ENCODE measurements at places on chromosomes 6 and 20.
A peak's percentile ranks its signal among the peaks of the same experiment; 100 is the strongest.

- DNase-seq, result no peak
Observed at GRCh38 chr6:6968731-6969552, 138.8 kb upstream of the RREB1 start.

DNA sequence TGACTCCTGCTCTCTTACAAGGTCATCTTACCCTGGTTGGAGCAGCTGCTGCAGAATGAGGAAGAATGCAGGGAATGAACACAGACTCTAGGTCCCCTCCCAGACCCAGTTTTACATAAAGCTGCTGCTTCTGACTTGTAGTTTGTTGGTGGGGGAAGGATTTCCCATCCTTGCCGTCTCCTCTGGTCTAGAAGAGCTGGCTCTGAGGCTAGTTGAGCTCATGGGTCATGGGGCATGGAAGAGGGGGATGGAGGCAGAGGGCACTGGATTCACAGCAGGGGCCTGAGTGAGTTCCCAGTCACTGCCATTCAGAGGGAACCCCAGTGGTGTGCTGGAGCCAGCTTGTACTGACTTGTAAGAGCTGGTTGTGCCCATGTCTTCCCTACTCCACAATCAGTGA lies 9.2 kb upstream of the GUCA1A start:
- no peak for DNase-seq

DNA sequence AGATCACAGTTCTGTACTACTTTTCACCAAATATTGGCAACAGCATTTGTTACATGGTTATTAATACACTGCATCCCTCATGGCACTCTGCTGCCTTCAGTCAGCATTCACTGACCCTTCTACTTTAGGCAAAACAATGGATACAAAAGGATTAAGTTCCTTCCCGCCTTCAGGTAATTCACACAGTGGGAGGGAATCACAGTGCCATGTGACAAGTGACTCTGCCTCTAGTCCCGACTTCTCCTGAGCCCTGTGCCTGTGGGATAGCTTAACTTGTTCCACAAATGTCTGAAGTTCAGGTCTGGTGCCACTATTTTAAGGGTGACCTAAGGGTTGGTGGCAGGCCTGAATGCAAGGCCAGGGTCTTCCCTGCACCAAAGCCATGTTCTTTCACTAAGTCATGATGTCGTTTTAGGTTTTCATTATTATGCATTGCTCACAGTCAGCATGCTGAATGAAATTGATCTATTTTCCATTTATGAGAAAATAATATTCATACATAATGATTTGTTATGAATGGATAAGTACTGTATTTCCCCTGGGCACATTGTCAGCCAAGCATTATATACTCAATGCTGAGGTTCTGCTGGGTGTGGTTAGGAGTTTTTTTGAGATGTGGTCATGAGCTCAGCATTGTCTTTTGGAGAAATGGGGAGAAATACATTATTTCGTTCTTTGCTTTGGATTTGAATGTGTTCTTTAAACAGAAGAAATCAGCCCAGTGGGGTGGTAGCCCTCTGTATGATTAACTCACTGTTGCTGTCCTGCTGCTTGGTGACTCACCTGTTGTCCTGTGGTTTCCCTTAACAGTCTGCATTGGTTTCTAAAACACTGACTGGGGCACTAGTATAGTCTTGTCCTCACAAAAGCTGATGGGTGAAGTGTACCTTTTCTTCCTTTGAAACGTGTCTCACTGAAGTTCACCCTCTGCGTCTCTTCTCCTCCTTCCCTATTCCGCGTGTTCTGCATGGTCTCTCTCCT lies 66.4 kb downstream of the AFDN start:
- peak; percentile 21 for DNase-seq

DNA sequence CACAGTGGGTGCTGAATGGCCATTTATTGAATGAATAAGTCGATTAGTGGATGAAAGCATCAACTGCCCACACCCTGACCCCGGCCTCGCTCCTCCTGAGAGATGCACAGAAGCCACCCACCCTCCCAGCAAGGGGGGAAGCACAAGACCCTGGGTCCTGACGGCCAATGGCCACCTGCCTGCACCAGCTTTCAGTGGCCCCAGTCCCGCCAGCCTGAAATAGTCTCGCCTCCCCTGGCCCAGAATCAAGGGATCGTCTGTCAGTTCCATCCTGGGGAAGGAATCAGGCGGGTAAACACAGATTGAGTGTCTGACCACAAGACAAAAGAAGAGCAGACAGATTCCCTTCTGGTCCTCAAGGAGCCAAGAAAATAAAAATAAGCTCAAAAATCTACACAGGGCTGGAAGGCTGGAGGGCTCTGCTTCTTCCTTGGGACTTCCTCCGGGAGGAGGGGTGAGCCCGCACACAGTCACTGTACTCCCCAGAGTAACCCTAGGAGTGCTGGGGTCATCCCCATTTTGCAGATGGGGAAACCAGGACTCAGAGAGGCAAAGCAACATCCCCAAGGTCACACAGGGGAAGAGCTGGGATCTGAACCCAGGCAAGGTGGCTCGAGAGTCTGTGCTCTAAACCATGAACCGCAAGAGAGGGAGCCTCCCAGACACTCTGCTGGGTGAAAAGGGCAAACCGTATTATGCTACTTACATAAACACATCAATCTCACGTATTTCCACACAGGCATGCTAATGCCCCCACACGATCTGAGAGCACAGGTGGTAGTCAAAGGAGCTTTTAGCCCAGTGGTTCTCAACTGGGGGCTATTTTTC lies 7.8 kb downstream of the PREX1 start:
- no peak for DNase-seq

DNA sequence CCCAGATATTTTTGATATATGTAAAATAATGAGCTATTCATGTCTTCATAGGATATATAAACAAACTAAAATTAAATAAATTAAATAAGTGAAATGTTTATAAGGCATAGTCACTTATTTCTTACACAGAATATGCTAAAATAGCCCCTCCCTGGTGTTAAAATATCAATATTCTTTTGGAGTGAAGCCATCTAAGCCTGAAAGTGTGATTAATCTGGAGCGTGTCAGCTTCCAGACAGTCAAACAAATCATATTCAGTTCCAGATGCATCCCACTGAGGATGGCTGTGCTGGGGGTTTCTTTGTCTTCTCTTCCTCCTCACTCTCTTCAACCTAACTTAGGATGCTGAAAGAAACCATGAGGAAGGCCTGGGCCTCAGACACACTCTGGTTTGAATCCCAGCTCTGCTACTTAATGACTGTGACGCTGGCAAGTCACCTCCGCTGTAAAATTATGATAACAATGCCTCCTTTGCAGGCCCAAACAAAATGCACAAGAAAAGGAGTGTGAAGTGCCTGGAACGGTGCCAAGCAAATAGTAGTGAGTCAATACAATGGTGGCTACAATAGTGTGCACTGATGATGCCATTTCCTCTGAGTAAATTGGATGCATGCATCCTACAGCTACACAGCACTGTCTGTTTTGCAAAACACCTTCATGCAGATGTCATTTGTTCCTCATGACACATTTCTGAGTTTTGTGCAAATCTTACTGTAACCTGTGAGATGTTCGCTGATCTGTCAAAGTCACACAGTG lies 161.4 kb downstream of the FOXC1 start:
- no peak for DNase-seq

- DNase-seq, result no peak
Observed at GRCh38 chr20:9363673-9364072, 150.7 kb upstream of the LAMP5 start.

DNA sequence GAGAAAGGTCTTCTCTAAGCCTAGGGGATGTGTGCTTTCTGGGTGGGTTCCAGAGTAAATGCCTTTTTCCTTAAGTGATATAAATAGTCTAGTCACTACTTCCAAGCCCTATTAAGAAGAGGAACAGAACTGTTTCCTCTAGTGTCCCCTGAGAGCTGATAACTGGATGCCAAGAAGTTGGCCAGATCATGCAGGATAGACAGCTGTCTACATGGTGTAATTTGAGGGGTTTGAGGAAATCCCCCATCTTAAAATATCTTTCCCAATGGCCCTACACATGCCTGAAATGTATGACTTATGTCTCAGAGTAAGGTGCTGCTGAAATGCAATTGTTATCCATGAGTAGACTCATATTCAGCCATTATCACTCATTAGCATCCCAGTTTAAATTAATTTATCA lies 20.2 kb upstream of the PIM1 start:
- no peak for DNase-seq

DNA sequence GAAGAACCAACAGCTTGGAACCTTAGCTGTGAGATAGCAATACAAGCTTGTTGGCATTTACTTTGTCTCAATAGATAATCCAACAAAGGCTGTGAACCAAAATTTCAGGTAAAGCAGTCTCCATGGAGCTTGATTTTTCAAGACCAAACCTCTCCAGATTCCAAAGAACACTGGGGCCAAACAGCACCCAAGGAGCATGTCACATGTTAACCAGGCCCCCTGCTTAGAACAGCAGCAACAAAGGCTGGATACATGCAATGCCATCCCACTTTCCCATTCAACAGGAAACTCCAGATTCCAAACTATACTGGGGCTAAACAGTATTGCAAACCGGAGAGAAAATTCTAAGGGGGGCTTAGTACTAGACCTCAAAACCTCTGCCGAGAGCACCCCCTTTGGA lies 15.8 kb upstream of the RNASET2 start:
- no peak for DNase-seq

DNA sequence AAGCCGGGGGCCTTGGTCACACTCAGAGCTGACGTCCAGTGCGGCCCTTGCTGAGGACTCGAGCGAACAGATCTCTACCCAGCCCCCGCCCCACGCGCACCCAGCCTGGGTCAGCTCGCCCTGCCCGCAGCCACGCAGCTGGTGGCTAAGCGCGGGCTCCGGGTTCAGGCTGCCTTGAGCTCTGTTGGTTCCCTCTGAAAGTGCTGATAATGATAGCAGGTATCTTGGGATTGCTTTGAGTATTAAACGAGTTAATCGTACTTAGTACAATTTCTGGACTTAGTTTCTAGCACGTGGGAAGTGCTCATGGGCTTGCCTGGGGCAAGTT lies 88.1 kb upstream of the TGM3 start:
- DNase-seq, result no peak

DNA sequence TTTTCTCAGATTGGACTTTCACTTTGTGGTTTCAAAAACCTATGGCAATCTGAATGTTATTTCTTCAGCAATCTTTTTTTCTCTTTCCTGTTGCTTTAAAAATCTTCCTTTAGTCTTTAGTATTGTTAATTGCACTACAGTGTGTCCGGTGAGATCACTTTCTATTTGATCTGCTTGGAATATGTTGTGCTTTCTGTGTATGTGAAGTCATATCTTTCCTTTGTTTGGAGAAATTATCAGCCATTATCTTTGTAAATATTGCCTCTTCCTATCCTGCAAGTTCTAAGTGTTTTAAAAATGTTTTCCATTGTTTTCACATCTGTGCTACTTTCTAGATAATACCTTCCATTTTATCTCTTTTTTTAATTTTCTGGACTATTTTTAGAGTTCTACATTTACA lies 171.4 kb upstream of the PRSS16 start:
- no peak for DNase-seq

- DNase-seq, result peak; percentile 61
Observed at GRCh38 chr6:111113336-111114086, 26.2 kb downstream of the SLC16A10 start.

DNA sequence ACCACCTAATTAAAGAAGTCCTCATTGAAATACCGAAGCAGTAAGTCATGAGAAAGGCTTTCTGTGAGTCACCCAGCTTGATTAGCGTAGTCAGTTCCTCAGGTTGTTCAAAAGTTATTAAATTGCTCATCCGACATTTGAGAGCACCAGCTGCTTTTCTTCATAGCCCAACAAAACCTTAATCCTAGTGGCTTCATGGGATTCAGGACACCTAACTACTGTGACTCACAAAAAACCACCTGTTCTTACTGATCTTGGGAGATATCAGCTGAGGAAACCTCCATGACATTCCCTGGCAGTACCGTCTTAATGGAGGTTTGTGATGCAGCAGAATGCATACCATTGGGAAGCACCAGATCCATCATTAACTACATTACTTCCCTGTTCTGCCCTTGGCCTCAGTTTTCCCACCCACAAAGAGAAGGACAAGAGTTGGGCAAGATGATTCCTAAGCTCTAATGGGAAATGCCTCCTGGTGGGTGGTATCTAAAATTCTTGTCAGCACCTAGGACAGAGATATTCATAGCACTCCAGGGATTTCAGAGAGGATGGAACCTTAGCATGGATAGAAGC lies 103.8 kb downstream of the KHDC1L start:
- DNase-seq, result peak; percentile 2

GRCh38 chr6:150006961-150007464 lies 18.3 kb downstream of the RAET1L start:
- DNase-seq, result no peak

DNA sequence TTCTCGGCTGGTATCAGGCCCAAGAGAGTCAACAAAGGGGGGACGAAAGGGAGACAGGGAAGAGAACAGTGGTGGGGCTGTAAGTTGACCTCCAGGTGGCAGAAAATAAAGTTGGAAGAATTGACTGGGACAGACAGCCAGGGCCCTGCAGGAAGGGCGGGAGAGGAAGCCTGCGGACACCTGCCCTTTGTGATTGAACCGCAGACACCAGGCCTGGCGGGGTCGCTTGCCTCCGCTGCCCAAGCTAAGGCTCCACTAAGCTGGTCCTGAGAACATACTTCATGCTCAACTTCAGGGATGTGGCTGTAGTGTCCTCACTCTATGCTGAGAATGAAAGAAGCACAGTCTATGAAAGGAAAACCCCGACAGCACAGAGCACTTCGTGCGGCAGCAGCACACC lies 53.8 kb downstream of the RPP40 start:
- no peak for DNase-seq

GRCh38 chr6:155481215-155481614 lies 25.6 kb upstream of the NOX3 start:
- no peak for DNase-seq

GRCh38 chr6:20891161-20891560 lies 356.9 kb downstream of the CDKAL1 start:
- DNase-seq, result no peak

GRCh38 chr6:100117680-100118079 lies 123.7 kb upstream of the MCHR2 start:
- DNase-seq, result no peak

DNA sequence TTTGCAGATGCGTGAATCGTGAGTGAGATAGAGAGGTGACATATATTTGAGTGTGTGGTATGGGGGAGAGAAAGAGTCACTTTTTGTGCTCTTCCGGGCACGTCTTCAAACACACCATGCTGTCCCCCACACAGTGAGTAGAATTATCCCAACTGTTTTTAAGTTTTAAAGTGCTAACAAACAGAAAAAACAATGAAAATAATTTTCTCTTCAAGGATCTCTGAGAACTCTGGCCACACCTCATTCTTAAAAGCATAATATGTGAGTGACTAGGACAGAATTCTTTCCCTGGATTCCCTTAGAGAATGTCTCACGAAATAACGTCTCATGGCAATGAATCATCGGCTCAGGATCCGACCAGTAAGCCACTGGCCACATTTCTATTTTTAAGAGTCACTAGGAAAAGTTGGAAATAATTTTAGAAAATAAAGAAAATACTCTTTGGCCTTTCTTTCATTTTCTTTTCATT lies 235.7 kb upstream of the ZNF217 start:
- DNase-seq, result peak; percentile 96

- DNase-seq, result no peak
Observed at GRCh38 chr6:148747145-148747470, 278 bp downstream of the UST start.

- peak; percentile 14 for DNase-seq
Observed at GRCh38 chr6:118902726-118903125, 8.8 kb downstream of the ASF1A start.

- no peak for DNase-seq
Observed at GRCh38 chr6:167238694-167239467, 52.2 kb upstream of the UNC93A start.

GRCh38 chr6:101482606-101483005 lies 89.1 kb downstream of the GRIK2 start:
- DNase-seq, result no peak

Measured in stromal cell of bone marrow (primary cell).